ENCODE measurements at places on chromosomes 7 and 10.

DNA sequence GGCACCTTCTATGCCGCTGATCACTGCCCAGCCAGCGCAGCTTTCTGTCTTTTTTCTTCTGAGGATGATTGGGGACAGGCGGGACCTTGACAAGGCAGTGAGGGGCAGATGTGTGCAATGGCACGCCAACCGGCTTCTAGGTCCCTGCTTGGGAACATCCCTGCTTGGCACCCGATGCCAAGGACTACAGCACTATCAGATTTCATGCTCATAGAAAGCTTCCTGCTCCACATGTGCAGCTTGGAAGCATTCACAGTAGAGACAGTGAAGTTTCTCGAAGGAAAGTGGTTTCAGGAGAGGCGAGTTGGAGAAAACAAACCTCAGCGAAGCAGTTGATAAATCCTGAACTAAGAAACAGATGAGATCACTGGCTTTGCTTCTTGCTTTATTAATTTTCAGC, 267.5 kb upstream of the HABP2 start:
- no peak for DNase-seq

DNA sequence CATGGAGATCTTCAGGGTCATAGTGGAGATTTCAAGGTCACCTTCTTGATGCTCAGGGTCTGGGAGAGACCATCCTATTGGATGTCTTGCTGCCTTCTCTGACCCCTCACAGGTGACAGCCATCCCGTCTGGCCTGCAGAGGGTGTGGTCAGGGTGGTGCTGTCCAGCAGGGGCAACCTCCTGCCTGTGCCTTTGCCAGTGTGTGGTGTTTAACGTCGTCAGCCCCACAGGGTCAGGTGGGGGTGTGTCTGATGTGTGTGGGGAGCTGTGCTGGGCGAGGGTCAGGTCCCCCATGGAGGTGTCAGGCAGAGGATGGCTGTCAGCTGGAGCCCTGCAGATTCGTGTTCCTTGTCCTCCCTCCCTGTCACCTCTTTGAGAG, 16.5 kb downstream of the ADCY1 start:
- no peak for DNase-seq

GRCh38 chr7:126820925-126821324, 431.8 kb downstream of the GRM8 start:
- no peak for DNase-seq

- no peak for DNase-seq
These were observed 120.1 kb downstream of the WDFY4 start for GRCh38 chr10:48804740-48805182.

DNA sequence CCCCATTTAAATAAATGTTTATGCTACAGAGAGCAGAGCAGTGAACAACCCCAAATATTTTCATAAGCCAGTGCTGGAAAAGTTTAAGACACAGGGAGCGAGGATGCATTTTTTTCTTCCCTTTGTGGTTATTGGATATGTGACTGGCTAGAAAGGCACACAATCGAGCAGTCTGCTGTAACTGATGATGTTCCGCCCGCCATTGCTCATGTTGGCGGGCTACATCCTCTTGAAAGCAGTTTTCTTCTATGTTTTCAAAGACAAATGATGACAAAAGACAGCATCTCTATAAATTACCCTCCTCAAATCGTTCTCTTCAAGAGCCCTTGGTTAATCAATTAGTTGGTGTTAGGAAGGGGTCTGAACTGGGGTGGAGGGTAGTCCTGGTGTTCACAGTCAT, 269.8 kb downstream of the SKAP2 start:
- DNase-seq = no peak

DNA sequence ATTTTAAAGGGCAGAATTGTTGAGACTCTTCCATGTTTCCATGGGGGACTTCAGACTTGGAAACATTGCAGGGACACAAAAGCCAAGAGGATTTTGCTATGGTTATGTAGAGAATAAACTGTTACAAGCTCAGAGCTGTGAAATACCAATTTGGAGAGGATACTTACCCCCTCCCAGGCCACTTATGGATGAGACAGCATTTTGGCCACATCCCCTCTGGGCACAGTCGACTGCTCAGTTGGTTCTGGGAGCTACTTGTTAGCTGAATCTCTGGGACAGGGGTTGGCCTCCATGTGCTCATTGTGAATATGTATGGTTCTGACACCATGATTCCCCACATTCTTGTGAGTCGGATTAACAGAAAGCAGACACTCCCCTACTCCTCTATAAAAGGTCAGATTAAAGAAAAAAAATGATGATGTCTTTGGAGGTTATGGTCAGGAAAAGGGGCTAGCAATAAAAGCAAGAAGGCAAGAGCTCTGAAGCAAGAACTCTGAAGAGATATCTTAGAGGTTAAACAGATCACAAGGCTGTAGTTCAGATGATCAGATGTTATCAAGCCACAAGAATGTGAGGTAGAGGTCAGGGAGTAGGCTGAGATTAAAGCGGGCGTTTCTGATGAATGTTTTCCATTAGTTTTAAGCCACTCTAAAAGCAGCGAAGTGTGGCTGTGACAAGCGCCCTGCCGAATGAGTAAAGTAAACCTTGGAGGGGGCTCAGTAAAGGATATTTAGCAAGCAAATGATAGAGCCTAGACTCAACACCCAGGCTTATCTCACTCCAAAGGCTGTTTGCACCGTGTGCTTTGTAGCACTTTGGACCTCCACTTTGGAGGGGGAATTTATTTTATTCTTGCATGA, 17.2 kb downstream of the STAMBPL1 start:
- DNase-seq = no peak

GRCh38 chr10:93680412-93681047, 21.9 kb downstream of the FRA10AC1 start:
- DNase-seq = no peak

DNA sequence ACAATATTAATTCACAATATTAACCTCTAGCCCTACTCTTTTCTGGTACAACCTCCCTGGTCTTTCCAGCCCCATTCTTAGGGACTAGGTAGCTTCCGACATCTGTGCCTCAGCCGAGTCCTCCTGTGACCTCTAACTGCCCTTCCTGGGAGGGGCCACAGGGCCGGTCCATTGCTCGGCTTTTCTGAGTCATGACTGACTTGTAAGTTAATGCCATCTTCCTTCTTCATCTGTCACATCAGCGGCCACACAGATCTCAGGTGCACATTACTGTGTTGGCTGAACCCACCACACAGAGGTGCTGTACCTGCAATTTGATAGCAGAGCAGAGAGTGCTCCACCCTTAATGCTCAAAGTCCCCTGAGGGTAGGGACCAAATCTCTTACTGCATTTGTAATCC, 4.1 kb upstream of the CPA4 start:
- no peak for DNase-seq

- DNase-seq = no peak
These were observed 34.0 kb downstream of the ADAP1 start for GRCh38 chr7:920351-921070.

- no peak for DNase-seq
These were observed 531.2 kb downstream of the HTR7 start for GRCh38 chr10:90326498-90327267.

DNA sequence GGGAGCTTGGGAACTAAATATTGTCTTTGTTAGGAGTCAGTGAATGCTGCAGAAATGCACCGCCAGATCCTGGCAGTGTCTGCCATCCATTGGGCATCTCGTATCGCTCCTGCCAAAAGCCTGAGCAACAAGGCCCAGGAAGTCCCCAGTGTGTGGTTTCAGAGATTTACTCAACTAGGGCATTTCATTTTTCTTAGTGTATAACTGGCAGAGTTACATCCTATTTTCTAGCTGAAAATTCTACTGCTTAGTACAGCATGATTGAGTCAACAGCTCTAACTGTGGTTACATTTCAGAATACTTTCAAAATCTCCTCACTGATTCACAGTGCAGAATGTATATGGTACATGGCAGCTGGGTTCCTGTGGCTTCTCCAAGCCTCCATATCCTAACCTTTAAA, 95.8 kb upstream of the CREB5 start:
- no peak for DNase-seq

DNA sequence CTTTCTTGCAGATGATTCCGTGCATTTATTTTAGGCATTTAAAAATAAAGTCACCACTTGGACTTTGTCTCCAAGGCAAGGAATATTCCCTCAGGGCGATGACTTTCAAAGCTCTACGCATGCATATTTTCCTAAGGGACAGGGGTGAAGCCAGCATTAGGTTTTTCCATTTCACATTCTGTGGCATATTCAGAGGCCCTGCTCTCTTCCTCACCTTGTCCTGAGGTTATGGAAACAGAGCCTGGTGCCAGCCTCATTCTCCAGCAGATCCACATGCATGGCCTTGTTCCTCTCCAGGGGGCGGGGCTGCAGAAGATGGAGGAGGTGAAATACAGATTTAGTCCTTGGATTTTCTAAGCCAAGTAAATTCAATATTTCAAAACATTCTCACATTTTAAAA, 11.6 kb upstream of the LYZL1 start:
- DNase-seq = no peak

DNA sequence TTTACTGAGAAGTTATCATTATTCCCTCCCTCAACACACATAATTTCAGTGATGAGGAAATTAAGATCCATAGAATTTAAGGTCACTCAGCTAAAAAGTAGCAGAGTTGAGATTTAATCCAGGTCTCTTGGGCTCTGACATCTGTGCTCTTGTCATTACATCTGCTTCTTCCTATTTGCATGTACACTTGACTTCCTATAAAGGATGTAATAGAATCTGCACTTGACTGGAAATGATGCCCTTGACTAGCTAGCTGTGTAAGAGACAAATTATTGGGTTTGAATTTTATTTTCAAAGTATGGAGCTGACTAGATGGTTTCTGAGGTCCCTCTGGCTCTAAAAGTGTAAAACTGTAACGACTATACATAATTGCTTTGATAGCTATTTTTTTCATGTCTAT, 59.5 kb downstream of the AGK start:
- DNase-seq = no peak

- no peak for DNase-seq
These were observed 101.7 kb downstream of the BMS1 start for GRCh38 chr10:42883993-42884983.

DNA sequence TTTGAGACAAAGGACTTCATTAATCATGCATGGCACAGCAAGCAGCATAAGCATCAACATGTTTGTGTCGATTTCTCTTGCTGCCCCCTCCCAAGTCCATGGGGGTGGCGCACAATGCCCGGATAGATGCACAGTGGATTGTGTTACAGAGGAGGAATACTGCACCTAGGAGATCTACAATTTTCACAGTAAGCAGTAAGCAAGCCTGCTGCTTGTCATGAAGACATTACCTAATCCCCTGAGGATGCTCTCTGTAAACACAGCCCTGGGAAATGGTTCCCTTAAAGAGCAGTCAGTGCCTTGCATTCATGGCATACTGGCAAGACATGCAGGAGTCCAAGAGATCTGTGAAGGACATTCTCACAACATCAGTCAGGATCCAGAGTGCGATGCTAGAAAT, 137.7 kb downstream of the ETV1 start:
- DNase-seq = no peak

DNA sequence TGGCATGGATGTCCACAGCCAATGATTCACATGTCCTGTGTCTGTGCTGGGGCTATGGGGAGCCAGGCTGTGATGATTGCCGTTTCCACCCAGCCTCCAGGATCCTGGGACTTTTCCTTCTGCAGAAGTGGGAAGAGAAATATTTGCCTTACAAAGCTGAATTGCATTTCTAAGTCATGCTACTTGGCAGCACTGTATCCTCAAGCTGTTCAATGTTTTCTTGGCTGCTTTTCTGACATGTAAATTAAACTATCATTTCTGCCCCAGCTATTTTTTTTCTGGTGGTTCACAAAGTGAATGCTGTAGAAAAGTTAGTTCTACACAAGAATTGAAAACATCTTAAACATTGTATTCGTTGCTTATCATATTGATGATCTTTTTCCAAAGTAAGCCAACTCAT, 51.9 kb upstream of the TCERG1L start:
- DNase-seq = no peak

DNA sequence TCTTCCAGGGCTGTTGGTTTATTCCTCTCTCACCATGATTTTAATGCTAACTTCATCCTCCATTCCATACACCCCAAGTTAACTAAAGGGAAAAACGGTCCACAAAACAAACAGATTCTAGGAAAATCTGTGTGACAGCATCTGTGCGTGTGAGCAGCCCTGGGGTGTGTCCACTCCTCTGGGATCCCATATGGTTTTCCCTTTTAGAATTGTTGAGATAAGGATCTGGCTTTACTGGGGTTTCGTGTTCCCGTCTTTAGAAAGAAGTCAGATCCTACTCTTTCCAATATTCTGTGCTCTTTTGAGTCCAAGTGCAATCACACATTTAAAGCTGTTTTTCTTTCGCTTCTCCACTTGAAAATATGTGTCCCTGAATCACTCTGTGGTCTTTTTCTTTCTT, 257.1 kb downstream of the KLF6 start:
- DNase-seq = no peak

- no peak for DNase-seq
These were observed 22.8 kb downstream of the PWWP2B start for GRCh38 chr10:132419538-132420468.

GRCh38 chr10:92014620-92015019, 91.0 kb downstream of the BTAF1 start:
- DNase-seq = no peak

DNA sequence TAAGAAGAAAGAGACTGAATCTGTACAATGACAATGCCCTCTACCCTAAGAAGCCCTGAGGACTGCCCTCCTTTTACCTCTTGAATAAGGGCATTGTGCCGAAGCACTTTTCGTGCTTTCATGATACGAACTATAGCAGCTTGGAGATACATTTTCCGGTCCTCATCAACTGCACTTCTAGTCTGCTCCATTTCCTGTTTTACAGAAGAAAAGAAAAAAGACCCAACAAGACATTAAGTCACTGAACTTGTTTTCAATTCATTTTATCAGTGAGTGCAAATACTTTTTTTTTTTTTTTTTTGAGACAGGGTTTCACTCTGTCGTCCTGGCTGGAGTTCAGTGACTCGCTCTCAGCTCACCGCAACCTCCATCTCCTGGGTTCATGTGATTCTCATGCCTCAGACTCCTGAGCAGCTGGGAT, 78.4 kb downstream of the CUL2 start:
- no peak for DNase-seq

DNA sequence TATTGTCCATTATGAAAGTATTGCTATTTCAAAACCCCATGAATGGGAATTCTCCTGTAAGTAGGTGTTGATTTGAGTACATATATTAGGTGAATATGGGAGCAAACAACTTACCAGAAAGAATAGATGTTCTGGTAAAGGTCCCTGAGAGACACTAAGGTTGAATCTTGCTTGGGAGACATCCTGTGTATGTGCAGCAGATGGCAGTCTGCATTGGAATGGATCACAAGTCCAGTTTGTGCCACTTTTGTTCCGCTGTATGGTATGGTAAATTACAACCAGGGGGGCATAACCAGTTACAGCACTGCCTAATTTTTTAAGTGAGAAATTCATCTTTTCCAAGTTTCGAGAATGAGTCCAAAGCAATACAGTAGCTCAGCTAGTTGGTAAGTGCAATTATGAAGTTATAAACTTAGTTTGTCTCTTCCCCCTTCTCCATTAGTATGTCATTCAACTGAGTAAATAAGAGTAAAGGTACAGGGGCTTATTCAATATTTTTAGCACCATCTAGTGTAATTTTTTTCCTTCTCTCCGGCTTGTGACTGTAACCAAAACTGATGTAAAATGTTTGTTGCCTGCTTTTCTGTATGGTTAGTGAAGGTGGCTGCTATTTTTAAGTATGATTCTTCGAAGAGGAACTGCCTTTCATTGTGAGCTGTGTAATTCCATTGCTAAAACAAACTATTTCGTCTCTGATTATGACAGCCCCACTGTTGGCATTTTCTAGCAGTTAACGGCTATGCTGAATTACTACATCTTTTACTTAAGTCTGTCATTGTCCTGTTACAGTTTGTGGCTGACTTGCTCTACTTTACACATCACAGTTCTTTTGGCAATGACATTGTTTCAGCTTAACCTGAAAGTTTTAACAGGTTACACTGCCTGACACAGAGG, 2.8 kb downstream of the MCU start:
- DNase-seq = no peak
